ENCODE measurements at places on chromosomes 11 and 22.

DNA sequence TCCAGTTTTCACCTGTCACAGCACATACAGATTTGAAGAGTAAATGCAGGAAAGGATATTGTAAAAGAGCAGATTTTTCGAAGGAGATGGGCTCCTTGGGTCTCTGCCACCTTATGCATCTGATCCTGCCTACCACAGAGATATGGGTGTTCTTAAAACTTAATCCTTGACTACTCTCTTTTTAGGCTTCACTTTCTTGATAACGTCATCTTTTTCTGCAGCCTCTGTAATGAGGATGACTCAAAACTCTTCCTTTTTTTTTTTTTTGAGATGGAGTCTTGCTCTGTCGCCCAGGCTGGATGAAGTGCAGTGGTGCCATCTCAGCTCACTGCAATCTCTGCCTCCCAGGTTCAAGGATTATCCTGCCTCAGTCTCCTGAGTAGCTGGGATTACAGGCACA, 7.8 kb downstream of the PRR14L start:
- DNase-seq = no peak

- no peak for DNase-seq
These were observed 126.4 kb upstream of the ZBED5 start for GRCh38 chr11:10984250-10984649.

DNA sequence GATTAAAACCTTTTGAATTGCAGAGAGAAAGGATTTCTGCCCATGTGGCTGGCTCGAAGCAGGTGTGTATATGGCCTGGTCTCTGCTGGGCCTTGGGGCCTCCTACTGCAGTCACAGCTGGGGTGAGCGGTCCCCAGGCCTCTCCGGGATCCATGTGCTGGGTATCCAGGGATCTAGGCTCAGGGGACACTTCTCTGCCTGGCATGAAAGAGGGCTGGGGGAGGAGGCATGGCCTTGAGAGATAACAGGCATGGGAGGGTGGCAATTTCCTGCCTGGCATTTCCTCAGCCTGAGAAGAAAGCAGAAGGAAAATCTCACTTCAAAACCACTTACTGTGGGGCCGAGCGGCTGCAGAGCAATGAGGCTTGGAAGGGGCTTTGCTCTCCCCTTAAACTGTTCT, 20.3 kb upstream of the PARVG start:
- no peak for DNase-seq

- no peak for DNase-seq
These were observed 444.4 kb downstream of the BUD13 start for GRCh38 chr11:116328391-116328790.

GRCh38 chr22:39197578-39197977, 45.1 kb upstream of the CBX7 start:
- no peak for DNase-seq
